ENCODE measurements at places on chromosomes 3 and 15. TPM values are rescaled to one million over a fixed set of nuclear protein-coding genes. Genes with fewer than 3 reads are reported as not detected.

The SPATA12 gene
- under 0.01 TPM for total RNA-seq

The ARGFX gene
- total RNA-seq: not detected

The FOXB1 gene
- not detected for total RNA-seq

The CIAO2A gene
- 69.4 TPM for total RNA-seq

The EBLN2 gene
- 6.4 TPM for total RNA-seq

The PLAAT1 gene
- 0.54 TPM for total RNA-seq

The SORD gene
- total RNA-seq: 34.2 TPM

The KNG1 gene
- total RNA-seq: not detected

The FANCD2 gene
- 19.7 TPM for total RNA-seq

The MUC4 gene
- not detected for total RNA-seq

DNA sequence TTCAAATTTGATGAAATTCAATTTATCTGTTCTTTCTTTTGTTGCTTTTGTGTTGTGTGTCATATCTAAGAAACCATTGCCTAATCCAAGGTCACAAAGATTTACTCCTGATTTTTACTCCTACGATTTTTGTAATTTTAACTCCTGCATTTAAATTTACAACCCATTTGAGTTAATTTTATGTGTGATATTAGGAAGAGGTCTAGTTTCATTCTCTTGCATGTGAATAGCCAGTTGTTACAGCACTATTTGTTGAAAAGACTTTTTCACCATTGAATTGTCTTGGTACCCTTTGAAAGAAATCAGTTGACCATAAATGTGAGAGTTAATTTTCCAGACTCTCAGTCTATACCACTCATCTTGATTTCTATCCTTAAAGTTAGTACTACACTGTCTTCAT is 23.9 kb downstream of the CRTAP start:
- DNase-seq: no peak

GRCh38 chr3:142975316-142975995 is 12.0 kb upstream of the PAQR9 start:
- DNase-seq: no peak

- peak; percentile 51 for DNase-seq
Measured at GRCh38 chr15:67025719-67026609, 39.4 kb upstream of the SMAD3 start.

DNA sequence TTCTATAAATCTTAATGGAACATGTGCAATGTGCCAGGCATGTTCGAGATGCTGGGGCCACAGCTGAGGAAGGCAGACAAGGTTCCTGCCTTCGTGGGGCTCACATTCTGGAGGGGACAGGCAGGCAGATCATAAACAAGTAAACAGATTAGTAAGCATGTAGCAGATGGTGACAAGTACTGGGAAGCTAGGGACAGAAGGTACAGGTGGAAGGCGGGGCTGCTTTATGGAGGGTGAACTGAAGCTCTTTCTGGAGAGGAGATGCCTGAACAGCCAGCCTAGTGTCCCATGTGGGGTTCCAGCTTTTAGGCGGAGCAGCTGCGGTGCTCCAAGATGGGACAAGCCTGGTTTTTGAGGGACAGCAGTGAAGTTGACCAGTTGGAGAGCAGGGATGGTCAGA is 74.7 kb upstream of the SNRK start:
- DNase-seq: no peak

DNA sequence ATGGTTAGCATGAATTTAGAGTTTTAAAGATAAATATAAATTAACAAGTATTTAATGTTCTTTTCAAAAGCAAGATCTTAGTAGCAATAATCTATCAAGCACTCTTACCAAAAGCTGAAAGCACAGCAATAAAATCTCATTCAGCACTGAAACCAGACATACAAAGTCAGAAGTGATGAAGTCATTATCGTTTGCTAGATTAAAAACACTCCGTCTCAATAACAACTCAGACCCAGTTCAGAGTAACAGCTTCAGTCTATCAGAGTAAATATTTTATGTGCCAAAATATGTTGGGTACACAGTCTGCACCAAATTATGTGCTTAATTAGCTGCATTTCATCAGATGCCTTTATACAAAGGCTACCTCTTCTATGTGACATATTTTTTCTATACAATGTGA is 41.6 kb downstream of the CPA3 start:
- no peak for DNase-seq

DNA sequence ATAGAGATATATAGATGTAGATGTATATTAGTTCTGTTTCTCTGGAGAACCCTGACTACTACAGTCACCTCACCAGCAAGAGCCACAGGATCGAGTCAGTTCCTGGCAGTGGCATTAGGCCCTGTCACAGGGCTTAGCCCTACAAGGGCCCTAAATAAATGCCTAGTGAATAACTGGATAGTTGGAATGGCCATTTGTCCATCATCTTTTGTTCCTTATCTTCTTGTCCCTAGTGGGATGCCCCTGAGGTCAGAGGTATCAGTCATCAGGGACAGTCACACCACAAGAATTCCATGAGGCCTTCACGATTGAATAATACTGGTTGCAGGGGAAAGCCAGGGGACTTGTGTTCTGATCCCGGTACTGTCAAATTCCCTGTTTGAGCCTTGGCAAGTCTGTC is 204.9 kb upstream of the PPP2R3A start:
- no peak for DNase-seq

GRCh38 chr15:61064651-61065050 is 164.5 kb downstream of the RORA start:
- DNase-seq: no peak

GRCh38 chr3:40103829-40104228 is 205.7 kb upstream of the EIF1B start:
- DNase-seq: no peak

DNA sequence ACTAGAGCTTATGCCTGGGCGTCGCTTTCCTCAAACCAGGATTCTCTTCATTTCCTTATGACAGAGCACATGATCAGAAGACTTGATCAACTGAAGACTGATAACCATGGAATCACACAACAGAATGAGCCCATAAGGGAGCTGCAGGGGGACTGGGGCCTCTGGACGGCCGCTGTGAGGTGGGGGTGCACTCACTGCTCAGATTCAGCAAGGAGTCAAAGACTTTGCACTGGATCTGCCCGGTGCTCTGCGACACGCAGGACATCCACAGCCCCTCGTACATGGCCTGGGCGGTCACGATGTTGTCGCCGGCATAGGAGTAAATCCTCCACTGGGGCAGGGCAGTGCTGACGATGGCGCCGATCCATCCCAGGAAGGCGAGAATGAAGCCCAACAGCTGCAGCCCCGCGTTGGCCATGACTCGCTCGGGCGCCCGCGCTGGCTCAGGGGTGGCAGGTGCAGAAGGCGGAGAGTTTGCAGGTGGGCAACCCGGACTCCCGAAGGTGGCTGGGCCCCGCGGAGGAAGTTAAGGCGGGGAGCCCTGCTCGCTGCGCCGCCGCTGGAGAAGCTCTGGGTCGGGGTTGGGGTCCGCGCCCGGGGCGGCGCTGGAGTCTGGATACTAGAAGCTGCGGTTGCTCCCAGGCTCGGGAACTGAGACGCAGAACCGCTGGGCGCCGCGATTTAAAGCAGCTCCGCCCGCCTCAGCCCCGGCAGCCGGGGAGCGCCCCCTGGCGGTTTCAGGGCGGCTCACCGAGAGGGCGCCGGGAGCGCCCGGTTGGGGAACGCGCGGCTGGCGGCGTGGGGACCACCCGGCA is at the start of gene CLDN1:
Gene CLDN1, minus strand, starts transcription at position 658 of the 815 bp plus-strand sequence. Its CDS starts 240 bp downstream, at position 418.
- peak; percentile 69 for DNase-seq

- DNase-seq: no peak
Measured at GRCh38 chr15:66704803-66705153, 2.7 kb downstream of the SMAD6 start.

GRCh38 chr15:39961051-39961450 is 27.1 kb downstream of the EIF2AK4 start:
- peak; percentile 7 for DNase-seq

GRCh38 chr3:99842826-99843589 is 25.3 kb downstream of the CMSS1 start:
- peak; percentile 73 for DNase-seq

- peak; percentile 5 for DNase-seq
Measured at GRCh38 chr3:79366414-79366813, 401.4 kb downstream of the ROBO1 start.

DNA sequence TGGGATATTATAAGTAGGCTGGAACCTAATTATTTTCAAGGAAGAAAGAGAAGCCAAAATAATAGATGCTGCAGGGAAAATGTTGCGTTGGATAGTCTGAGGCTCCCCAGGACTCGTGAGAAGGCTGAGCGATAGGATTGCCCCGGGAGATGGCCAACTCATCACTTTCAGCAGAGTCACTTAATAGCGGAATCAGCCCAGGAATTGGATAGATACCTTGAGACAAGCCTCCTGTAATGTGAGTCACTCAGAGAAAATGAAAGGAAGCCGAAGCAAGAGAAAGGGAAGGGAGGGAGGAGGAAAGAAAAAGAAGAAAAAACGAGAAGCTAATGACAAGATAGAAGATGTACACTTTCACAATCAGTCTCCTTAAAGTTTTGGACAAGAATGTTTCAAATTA is 94.3 kb downstream of the SQOR start:
- DNase-seq: peak; percentile 6

DNA sequence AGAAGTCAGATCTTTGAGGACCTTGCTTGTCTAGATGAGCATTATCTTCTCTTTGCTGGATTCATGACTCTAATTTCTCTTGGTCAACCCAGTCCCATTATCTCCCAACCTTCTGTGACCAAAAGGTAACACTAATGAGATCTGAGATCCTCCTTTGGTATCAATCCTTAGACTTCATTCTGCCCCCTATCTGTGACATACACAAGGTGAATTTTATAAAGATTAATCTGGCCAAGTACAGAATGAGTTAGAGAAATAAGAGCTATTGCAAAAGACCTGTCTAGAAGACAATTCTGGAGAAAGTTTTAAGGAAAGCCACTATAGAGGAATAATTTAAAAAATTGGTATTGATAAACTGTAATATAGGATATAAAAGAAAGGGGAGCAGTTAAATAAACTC is 113.8 kb upstream of the KCNMB2 start:
- DNase-seq: no peak

GRCh38 chr15:80026754-80027153 is 32.7 kb upstream of the ZFAND6 start:
- DNase-seq: no peak

GRCh38 chr15:65377105-65377975 is 462 bp downstream of the IGDCC3 start:
- no peak for DNase-seq

- no peak for DNase-seq
Measured at GRCh38 chr3:52423173-52423572, 21.7 kb downstream of the SEMA3G start.

DNA sequence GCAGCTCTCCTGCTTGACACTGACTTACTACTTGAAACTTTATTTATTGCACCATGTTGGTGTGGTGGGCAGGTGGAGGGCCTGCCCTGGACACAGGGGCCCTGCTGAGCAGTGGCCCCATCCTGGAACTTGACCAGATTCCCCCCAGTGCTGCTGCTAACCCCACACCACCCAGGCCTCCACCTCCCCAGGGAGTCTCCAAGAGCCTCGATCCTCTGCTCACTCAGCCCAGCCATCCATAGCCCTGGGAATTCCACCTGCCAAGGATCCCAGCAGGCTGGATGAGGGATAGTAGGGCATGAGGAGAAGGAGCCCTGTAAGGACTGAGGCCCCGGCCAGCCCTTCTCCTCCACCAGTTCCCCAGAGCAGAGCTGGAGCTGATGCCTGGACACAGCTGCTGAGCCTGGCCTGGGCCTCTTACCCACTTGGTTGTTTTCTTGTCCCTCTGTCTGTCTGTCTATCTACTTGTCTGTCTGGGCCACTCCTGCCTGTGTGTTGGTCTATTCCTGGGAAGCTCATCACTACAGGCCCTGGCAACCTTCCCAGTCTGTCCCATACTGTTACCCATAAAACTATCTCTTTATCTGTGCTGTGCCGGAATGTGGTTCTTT is 2.8 kb downstream of the CHAC1 start:
- peak; percentile 29 for DNase-seq

GRCh38 chr15:57218826-57219576 is 157.3 kb upstream of the CGNL1 start:
- DNase-seq: peak; percentile 96

- peak; percentile 80 for DNase-seq
Measured at GRCh38 chr15:71055461-71055860, 59.8 kb upstream of the THSD4 start.

DNA sequence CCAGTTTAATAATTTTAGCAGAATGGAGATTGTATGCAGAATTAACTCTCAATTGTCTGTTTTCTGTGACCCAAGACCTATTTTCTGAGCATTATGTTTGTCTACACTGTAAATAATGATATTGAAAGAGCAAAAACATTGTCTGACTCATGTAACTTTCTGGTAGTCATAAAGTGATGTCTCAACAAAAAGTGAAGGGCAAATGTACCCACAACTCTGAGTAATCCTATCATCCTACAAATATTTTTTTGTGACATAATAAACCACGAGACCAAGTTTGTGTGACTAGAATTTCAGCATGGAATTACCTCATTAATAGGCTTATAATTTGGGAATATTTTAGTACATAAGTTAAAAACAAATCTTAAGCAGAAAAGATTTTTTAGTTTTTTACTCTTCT is 15.4 kb upstream of the ABHD10 start:
- peak; percentile 84 for DNase-seq

- peak; percentile 75 for DNase-seq
Measured at GRCh38 chr3:13539292-13539638, 9.7 kb upstream of the FBLN2 start.

- no peak for DNase-seq
Measured at GRCh38 chr3:88025001-88025552, 33.7 kb downstream of the CGGBP1 start.

- DNase-seq: no peak
Measured at GRCh38 chr3:109903100-109903499, 565.8 kb upstream of the DPPA4 start.

DNA sequence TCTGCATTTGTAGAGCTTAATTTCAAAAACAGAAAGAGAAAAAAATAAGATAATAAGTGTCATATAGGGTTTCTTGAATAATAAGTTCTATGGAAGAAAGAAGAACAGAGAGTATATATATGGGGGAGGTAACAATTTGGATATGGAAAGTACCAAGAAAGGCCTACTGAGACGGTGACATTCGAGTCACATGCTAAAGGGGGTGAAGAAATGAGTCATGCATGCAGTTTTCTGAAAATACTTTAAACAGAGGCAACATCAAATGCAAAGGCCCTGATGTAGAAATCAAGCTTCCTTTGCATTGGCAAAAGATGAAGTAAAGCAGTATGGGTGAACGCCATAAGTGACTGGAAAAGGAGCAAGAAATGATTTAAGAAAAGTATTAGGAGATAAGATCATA is 371.6 kb upstream of the ZNF385D start:
- no peak for DNase-seq

DNA sequence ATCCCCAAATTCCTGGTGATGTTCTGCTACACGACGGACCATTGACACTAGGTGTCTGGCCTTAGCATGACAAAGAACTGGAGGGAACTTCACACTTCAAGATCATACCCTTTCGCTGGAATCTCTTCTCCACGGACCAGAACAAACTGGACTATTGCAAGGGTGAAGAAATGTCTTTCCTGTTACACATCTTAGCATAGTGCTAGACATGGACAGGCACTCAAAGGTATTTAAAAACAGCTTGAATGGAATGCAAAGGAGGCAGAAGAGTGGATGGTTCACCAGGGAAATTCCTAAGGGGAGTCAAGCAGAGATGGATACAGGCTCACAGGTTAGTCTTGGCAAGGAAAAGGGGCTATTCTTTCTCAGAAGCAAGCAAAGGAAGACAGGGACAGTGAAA is 33.5 kb upstream of the PDZRN3 start:
- no peak for DNase-seq

GRCh38 chr3:138254216-138254615 is 67.1 kb downstream of the ARMC8 start:
- DNase-seq: no peak

- peak; percentile 41 for DNase-seq
Measured at GRCh38 chr3:46087871-46088270, 60.6 kb upstream of the XCR1 start.

GRCh38 chr15:27448986-27449385 is 478.0 kb downstream of the GABRG3 start:
- DNase-seq: no peak
